ENCODE measurements at places on chromosomes 11 and 22.

GRCh38 chr22:45341498-45341897 lies 31.8 kb downstream of the FAM118A start:
- DNase-seq = no peak

- DNase-seq = peak; percentile 95
Measured at GRCh38 chr11:71787098-71787823, 45.7 kb upstream of the DEFB108B start.

- DNase-seq = no peak
Measured at GRCh38 chr11:83349296-83349695, 63.1 kb upstream of the CCDC90B start.

DNA sequence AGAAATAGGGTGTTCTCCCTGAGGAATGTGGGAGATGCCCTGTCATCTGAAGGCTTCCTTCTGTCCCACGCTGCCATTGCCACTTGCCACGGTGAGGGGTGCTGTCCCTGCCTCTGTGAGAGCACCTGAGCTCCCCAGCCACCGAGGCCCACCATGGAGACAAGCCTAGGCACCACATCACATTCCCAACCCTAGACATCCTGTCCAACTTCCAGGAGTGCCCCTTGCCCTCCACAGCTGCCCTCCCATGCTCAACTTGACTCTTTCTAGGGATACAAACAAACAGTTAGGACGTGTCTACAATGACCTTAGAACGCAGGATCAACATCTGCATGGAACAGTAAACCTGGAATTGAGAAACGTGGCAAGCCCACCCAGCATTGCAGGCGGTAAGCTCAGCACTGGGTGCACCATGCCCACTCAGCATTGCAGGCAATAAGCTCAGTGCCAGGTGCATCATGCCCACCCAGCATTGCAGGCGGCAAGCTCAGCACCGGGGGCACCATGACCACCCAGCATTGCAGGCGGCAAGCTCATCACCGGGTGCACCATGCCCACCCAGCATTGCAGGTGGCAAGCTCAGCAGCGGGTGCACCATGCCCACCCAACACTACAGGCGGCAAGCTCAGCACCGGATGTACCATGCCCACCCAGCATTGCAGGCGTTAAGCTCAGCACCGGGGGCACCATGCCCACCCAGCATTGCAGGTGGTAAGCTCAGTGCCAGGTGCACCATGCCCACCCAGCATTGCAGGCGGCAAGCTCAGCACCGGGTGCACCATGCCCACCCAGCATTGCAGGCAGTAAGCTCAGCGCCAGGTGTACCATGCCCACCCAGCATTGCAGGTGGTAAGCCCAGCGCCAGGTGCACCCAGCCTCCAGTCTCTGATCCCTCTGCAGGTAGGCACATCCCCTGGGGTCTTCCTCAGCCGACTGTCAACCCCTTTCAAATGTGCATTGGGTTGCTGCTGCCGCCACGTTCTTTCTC lies 1463.9 kb downstream of the TBC1D22A start:
- DNase-seq = no peak

- DNase-seq = no peak
Measured at GRCh38 chr11:6547177-6547576, 50.1 kb downstream of the DNHD1 start.

Data from adipocyte (in vitro differentiated cells).